Placental pericyte (primary cell): ENCODE measurements at places on chromosomes 5 and 9. TPM values are rescaled to one million over a fixed set of nuclear protein-coding genes. Genes with fewer than 3 reads are reported as not detected.

Gene PRLR
- total RNA-seq = 0.22 and 4.7 TPM in 2 replicates

Gene IL33
- 67.2 and 175 TPM in 2 replicates for total RNA-seq

Gene MLANA
- total RNA-seq = not detected in 2 replicates

Gene COL27A1
- total RNA-seq = 4.6 and 29.2 TPM in 2 replicates

Gene TMEM232
- total RNA-seq = 0.72 and 2.6 TPM in 2 replicates

Gene SLC23A1
- not detected in 2 replicates for total RNA-seq

Gene UNC13B
- total RNA-seq = 28.9 and 35.4 TPM in 2 replicates

Gene DRD1
- 0.44 and 0.72 TPM in 2 replicates for total RNA-seq

Gene SLC6A7
- under 0.01 TPM in 1 of 2 replicates, not detected in the other for total RNA-seq

Gene LCN10
- not detected in 2 replicates for total RNA-seq

Gene SCAI
- total RNA-seq = 4.6 and 6.2 TPM in 2 replicates

Gene CDO1
- 1.3 and 6.0 TPM in 2 replicates for total RNA-seq

Gene ESM1
- total RNA-seq = 0.22 and 11.6 TPM in 2 replicates

Gene C9orf153
- under 0.01 and 0.14 TPM in 2 replicates for total RNA-seq

Gene SNAPC3
- 32.4 and 50.8 TPM in 2 replicates for total RNA-seq
